Activated CD4-positive, alpha-beta T cell treated with anti-CD3 and anti-CD28 coated beads, Interleukin-2, Interleukin-6, amounts not matched to agents 100 ng/mL and 50 ng/mL, durations not matched to agents 16 hours and 8 hours (primary cell): ENCODE measurements at places on chromosomes 6 and 20.

GRCh38 chr6:157557559-157557958 is 176.6 kb downstream of the ZDHHC14 start:
- DNase-seq, result peak; percentile 15

DNA sequence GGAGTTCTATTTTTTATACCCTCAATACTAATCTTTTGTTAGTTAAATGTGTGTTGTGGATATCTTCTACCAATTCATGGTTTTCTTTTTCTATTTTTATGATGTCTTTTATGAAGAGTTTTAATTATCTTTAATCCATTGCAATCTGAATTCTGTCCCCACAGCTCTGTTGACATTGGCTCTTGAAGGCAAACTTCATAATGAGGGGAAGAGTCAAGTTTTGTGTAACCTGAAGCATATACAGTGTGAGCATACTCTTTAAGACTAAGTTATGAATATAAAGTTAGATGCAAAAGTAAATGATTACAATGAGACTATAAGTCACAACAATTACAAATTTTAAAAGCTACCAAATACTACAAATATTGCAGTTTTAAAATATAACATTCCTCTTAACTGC is 34.2 kb downstream of the RNF217 start:
- DNase-seq, result no peak

GRCh38 chr6:164929408-164929977 is 379.9 kb downstream of the C6orf118 start:
- DNase-seq, result no peak

GRCh38 chr6:136226027-136226673 is 24.0 kb downstream of the MTFR2 start:
- peak; percentile 57 for DNase-seq

- no peak for DNase-seq
Observed at GRCh38 chr6:46116289-46116688, 13.5 kb upstream of the ENPP4 start.

- no peak for DNase-seq
Observed at GRCh38 chr6:71902261-71902660, 15.9 kb downstream of the RIMS1 start.

GRCh38 chr6:69796073-69796641 is 653 bp downstream of the LMBRD1 start:
- DNase-seq, result peak; percentile 44

DNA sequence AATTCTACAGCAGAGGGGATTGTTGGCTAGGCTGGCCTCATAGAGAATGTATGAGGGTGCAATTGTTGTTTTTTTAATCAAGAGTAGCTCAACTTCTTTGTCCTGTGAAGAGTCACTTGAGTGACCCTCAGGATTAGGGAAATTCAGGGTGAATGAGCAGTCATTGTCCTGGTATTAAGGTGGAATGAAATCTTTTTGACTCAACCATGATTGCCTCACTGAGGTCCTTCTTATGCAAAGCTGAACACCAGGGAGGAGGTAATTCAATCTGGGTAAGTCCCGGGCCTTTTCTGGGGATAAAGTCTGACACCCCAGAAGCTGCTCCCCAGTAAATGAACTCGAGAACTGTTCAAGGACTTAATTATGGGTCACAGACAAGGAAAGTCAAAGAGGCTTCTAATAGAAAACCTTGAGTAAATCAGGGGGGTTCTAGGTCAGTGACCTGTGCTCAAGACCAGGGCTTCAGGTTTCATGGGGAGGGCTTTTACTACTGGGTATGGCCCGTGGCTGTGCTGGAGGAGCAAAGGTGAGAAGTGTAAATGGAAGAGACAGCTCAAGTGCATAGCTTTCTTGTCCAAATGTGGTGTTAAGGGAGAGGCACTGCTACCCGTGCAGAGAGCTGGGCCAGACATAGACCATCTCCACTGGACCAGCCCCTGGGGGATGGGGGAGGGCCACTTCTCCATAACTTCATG is 25.3 kb upstream of the ZBTB24 start:
- DNase-seq, result no peak

GRCh38 chr6:159788276-159788675 is 1.1 kb downstream of the TCP1 start:
- DNase-seq, result no peak

- peak; percentile 88 for DNase-seq
Observed at GRCh38 chr6:6515691-6516607, 72.6 kb upstream of the LY86 start.
